GM23338 (cell line): ENCODE measurements at places on chromosomes 6 and 20. TPM values are rescaled to one million over a fixed set of nuclear protein-coding genes. Genes with fewer than 3 reads are reported as not detected.
A peak's percentile ranks its signal among the peaks of the same experiment; 100 is the strongest.

Gene TRAPPC3L
- polyA plus RNA-seq = not detected in 2 replicates

GRCh38 chr20:31861385-31862156 is 8.8 kb downstream of the DUSP15 start:
- DNase-seq = peak; percentile 97

Gene SIRPG
- polyA plus RNA-seq = not detected in 2 replicates

DNA sequence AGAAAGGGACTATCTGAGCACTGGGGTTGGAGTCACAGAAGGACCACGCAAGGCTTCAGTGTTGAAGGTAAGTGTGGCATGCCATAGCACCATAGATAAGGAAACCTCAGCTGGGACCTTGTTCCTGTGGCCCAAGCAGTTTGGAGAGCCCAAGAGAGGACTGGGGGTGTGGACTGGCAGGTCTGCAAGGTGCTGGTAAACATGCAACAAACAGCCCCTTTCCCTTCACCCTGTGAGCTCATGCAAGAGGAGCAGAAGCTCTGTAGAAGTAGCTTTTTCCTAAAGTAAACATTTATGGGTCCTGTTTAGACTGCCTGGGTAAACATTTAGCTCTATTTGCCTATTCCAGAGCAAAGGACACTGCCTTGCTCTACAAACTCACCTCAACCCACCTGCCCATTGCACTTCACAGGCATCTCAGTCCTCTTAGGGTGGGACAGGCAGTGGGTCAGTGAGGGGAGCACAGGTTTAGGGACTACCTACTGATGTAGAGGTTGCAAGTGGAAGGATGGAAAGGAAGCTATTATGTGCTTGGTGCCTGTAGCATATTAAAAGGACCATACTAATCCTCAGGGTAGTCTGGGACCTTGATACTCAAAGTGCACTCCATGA is 12.0 kb downstream of the ZSCAN31 start:
- DNase-seq = no peak

DNA sequence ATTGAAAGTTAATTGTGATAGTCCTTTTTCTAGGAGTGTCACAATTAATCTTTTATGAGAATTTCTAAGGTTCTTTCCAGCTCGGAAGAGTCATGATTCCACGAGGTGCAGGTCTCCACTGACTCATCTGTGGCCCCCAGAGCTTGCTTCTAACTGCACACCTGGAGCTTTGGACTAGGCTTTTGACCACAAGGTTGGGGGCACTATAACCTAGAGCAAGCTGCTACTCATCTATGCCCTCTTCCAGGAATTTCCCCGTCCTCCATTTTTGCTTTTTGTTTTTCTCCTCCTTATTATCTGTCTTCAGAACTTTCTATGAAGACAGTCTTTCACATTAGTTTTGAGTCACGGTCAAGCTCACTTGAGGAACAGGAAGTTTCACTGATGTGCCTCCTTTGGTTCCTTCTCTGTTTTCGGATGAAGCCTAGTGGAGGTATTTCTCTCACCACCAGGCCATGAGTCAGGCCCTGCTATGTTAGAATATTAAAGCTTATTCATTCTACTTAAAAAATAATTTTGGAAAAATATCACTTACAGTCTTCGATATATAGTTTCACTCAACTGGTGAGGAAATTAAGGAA is 119.2 kb upstream of the INSM1 start:
- no peak for DNase-seq

Gene POLR1C
- 47.0 and 48.9 TPM in 2 replicates for polyA plus RNA-seq

DNA sequence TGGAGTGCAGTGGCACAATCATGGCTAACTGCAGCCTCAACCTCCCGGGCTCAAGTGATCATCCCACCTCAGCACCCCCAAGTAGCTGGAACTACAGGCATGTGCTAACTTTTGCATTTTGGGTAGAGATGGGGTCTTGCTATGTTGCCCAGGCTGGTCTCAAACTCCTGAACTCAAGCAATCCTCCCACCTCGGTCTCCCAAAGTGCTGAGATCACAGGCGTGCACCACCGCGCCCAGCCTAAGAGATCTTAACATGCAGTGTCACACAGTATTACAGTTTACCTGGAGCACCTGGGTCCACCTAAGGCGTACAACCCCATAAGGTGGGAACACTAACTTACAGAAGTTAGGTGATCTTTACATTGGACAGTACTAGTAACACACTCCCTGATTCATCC is 29.5 kb downstream of the TMEM242 start:
- DNase-seq = no peak

Gene KPNA5
- 6.9 and 8.5 TPM in 2 replicates for polyA plus RNA-seq

DNA sequence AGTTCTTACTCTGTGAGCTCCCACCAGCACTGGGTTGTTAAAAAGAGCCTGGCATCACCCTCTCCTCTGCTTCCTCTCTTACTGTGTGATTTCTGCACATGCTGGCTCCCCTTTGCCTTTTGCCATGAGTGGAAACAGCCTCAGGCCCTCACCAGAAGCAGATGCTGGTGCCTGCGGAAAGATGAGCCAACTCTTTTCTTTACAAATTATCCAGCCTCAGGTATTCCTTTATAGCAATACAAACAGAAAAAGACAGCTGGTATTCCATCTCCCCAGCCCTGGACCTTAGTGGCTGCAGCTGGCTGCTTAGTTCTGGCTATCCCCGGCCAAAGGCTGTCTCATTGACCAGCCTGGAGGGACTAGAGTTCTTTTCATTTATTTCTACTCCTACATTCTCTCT is 129.1 kb downstream of the IMPG1 start:
- DNase-seq = no peak

Gene MATN4
- 3.3 and 4.0 TPM in 2 replicates for polyA plus RNA-seq

DNA sequence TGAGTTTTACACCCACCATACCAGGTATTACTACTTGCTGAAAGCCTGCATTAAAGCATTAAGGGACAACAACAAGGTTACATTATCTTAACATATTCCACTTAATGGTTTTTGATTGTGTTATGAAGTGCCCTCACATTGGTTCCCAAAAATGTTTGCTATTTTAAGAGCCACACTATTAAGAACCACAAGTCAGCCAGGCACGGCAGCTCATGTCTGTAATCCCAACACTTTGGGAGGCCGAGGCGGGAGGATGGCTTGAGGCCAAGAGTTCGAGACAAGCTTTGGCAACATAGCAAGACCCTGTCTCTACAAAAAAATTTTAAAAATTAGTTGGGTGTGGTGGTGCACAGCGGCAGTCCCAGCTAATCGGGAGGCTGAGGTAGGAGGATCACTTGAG is 28.2 kb downstream of the ATXN1 start:
- no peak for DNase-seq
